ENCODE measurements at places on chromosomes 16 and 17. TPM values are rescaled to one million over a fixed set of nuclear protein-coding genes. Genes with fewer than 3 reads are reported as not detected.

Gene TMEM235
- 0.09 TPM for total RNA-seq

Gene PPP1R27
- not detected for total RNA-seq

Gene IL21R
- total RNA-seq = not detected

Gene SLC25A11
- 61.6 TPM for total RNA-seq

Gene ATP2C2
- 0.71 TPM for total RNA-seq

Gene KRT25
- total RNA-seq = not detected

GRCh38 chr17:72930031-72930430 is 162.5 kb downstream of the SLC39A11 start:
- peak; percentile 53 for DNase-seq
- no peaks in the 10 kb centered on the region for H3K36me3 ChIP-seq
- no peak overlapping the region for H3K27ac ChIP-seq
- H3K4me1 ChIP-seq = peaks cover 25% of the 10 kb centered on the region
- H3K27me3 ChIP-seq = no peaks in the 10 kb centered on the region
- H3K4me3 ChIP-seq = no peak overlapping the region

GRCh38 chr16:66588981-66589713 is 9.9 kb downstream of the CMTM2 start:
- H3K27ac ChIP-seq = no peak overlapping the region
- H3K27me3 ChIP-seq = no peaks in the 10 kb centered on the region
- no peak overlapping the region for H3K4me3 ChIP-seq
- no peaks in the 10 kb centered on the region for H3K4me1 ChIP-seq
- DNase-seq = peak; percentile 50

DNA sequence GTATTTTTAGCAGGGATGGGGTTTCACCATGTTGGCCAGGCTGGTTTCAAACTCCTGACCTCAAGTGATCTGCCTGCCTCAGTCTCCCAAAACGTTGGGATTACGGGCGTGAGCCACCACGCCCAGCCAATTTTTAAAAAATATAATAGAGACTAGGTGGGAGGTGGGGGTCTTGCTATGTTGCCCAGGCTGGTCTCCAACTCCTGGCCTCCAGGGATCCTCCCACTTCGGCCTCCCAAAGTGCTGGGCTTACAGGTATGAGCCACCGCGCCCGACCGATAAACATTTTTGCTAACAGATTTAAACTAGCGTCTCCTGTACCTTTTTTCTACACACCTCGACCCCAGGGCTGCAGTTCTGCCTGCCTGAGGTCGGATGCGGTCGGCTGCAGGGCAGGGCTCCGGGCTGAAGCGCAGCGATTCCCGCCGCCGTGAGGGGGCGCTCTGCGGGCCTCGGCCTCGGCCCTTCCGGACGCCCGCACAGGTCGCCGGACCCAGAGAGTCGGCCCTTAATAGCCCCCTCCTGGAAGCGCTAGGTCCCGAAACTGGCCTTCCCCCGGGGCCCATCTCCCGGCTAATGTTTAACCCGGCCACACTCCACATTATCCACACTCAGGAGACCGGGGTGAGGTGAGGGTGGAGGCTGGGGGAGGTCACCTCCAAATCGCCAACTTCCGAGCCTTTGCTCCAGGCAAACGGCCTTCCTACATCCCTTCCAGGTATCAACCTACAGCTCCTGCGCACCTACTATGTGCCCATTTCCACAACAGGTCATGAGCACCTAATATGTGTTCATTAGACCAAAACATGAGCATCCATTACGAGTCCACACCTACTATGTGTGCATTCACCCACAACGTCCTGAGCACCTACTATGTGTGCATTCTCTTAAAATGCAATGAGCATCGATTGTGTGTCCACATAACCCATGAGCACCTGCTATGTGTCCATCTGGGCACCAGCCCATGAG is 2.0 kb upstream of the GLIS2 start:
- H3K27me3 ChIP-seq = peaks cover 32% of the 10 kb centered on the region
- H3K27ac ChIP-seq = no peak overlapping the region
- H3K4me1 ChIP-seq = peaks cover 30% of the 10 kb centered on the region
- H3K36me3 ChIP-seq = no peaks in the 10 kb centered on the region
- H3K4me3 ChIP-seq = no peak overlapping the region
- peak; percentile 86 for DNase-seq

- no peak overlapping the region for H3K27ac ChIP-seq
- no peaks in the 10 kb centered on the region for H3K4me1 ChIP-seq
- DNase-seq = no peak
- no peak overlapping the region for H3K4me3 ChIP-seq
Measured at GRCh38 chr16:82732461-82732860, 105.7 kb downstream of the CDH13 start.

- H3K36me3 ChIP-seq = no peaks in the 10 kb centered on the region
- no peak overlapping the region for H3K27ac ChIP-seq
- no peak overlapping the region for H3K4me3 ChIP-seq
- no peak for DNase-seq
- no peaks in the 10 kb centered on the region for H3K4me1 ChIP-seq
Measured at GRCh38 chr16:51562891-51563290, 411.8 kb upstream of the SALL1 start.

GRCh38 chr17:64599827-64600226 is 62.3 kb downstream of the SMURF2 start:
- H3K4me3 ChIP-seq = no peak overlapping the region
- no peaks in the 10 kb centered on the region for H3K27me3 ChIP-seq
- no peak for DNase-seq
- no peaks in the 10 kb centered on the region for H3K4me1 ChIP-seq
- H3K36me3 ChIP-seq = no peaks in the 10 kb centered on the region

- no peaks in the 10 kb centered on the region for H3K36me3 ChIP-seq
- H3K27ac ChIP-seq = no peak overlapping the region
- H3K27me3 ChIP-seq = peaks cover 12% of the 10 kb centered on the region
- peaks cover 12% of the 10 kb centered on the region for H3K4me1 ChIP-seq
Measured at GRCh38 chr17:33209671-33210070, 83.4 kb downstream of the ASIC2 start.

DNA sequence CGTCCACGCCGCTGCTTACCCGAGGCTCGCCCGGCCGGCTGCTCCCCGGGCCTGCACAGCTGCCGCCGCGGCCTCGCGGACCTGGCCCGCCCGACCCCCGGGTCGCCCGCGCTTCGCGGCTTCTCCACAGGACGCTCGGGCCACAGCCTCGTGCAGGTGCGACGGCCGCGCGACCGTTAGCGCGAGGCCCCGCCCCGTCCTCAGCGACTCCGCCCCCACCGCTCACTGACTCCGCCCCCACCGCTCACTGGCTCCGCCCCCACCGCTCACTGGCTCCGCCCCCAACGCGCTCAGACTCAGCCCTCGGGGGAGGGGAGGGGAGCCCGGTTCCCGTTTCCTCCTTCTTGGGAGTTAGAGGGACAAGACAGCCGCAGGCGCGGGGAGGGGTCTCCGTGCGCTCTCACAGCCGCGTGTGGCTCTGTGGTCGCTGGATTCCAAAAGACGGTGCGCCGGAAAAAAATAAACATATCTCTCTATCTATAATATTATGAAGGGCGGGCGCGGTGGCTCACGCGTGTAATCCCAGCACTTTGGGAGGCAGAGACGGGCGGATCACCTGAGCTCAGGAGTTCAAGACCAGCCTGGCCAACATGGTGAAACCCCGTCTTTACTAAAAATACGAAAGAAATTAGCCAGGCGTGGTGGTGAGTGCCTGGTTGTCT is at the start of gene MEIOB:
MEIOB (minus strand) TSS at position 191 of the 662 bp plus-strand sequence. CDS start 3,989 bp downstream, outside the sequence.
- H3K36me3 ChIP-seq = no peaks in the 10 kb centered on the region
- peaks cover 62% of the 10 kb centered on the region for H3K27me3 ChIP-seq
- H3K4me3 ChIP-seq = peak within 1 kb of the TSS; percentile 27
- peak; percentile 87 for DNase-seq

DNA sequence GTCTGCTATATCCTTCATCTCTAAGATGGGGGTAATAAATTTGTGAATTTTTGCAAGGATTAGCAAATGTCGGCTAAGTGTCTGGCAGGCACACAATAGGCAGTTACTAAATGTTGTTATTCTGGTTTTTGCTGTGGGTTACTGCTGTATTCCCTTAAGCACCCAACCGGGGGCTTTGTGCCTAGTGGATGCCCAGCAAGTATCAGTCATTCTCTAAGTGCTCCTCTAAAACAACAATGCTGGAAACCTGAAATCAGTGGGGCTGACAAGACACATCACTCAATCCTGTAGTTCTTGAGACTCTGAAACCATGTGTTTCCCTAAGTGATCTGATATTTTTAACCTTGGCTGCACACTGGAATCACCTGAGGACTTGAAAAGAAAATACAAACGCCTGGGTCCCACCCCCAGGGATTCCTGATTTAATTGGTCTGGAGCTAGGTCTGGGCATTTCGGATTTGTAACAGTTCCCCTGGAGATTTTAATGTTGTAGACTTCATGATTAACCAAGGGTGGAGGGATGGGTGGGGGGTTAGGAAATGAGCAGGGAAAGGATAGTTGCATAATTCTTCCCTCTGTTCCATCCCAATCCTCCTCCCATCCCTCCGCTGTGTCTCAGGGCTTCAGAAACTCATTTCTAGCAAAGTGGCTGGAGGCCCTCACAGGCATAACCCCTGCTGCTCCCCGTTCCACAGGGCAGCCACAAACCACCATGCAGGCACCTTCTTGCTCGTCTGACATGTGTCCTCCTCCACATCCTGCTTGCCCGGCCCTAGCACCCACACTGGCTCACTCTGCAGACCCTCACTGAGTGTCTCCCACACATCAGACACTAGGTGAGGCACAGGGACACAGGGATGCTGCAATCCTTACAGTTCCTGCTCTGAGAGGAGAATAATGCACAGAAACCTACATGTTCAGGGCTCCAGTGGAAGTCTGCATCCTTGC is 61.7 kb upstream of the LYRM9 start:
- H3K27ac ChIP-seq = no peak overlapping the region
- no peak for DNase-seq
- H3K36me3 ChIP-seq = no peaks in the 10 kb centered on the region
- H3K4me3 ChIP-seq = no peak overlapping the region
- H3K27me3 ChIP-seq = no peaks in the 10 kb centered on the region
- H3K4me1 ChIP-seq = peaks cover 7% of the 10 kb centered on the region
